ENCODE measurements at places on chromosomes 4 and X.

GRCh38 chr4:6658209-6658595, 17.7 kb downstream of the MRFAP1 start:
- DNase-seq = no peak

- DNase-seq = no peak
Observed at GRCh38 chr4:2104556-2105345, 45.6 kb downstream of the NAT8L start.

DNA sequence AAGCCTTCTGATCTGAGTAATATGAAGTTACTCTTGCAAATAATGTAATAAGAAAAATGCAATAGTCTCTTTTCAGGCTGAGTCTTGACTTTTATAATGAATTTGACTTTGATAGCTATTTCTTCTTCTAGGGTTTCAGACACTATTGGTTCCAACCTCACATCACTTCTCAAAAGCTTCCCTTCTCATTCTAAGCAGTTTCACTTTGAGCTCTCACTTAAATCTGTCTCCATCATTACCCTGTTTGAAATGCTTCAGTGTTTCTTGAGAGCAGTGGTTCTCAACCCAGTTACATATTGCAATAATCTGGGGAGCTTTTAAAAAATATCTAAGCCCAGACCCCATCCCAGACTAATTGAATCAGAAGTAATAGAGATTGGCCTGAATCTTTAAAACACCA, 40.5 kb upstream of the BMP2K start:
- DNase-seq = no peak

DNA sequence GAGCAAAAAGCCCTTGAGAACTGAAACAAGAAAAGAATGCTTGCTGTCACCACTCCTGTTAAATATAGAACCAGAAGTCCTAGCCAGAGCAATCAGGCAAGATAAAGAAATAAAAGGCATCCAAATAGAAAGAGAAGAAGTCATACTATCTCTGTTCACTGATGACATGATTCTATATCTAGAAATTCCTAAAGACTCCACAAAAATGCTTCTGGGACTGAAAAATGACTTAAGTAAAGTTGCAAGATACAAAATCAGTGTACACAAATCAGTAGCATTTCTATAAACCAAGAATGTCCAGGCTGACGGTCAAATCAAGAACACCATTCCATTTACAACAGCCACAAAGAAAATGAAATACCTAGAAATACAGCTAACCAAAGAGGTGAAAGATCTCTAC, 552.7 kb upstream of the SLIT2 start:
- DNase-seq = no peak

GRCh38 chr4:90198086-90198847, 71.1 kb downstream of the CCSER1 start:
- DNase-seq = no peak

DNA sequence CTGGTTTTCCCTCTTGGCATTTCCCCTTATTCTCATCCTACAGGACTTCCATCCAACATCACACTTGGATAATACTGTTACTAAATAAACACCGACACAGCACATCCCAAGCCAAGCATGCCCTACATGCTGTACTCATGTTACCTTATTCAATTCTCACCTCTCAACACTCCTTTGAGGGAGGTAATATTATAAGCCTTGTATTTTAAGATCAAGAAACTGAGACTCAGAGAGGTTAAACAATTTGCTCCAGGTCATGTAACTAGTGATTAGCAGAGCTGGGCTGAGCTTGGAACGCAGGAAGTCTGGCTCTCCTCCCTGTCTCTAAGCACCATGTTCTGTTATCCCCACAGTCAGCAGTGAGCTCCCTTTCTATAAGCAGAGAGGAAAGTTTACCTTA, 333.6 kb upstream of the IGFBP7 start:
- no peak for DNase-seq

DNA sequence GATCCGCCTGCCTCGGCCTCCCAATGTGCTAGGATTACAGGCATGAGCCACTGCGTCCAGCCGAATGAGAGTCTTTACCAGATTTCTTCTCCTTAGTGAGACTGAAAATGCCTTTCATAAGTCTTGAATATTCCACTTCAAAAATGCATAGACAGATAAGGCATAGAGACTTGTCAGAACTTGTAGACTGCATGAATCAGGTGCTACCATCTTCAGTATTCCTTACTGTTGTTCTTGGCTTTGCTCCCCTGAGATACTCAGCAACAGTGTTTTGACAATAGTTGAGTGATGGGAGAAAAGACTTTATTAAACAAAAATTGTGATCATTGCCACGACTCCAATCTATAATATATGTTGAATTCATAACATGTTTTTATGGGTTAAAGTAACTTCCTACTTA, 11.0 kb downstream of the TKTL2 start:
- DNase-seq = no peak

- no peak for DNase-seq
Observed at GRCh38 chrX:129347291-129347690, 176.0 kb downstream of the SMARCA1 start.

Measured in activated CD4-positive, CD25-positive, alpha-beta regulatory T cell treated with anti-CD3 and anti-CD28 coated beads, Interleukin-2, amount 50 U/mL, for 16 hours (primary cell).